ENCODE measurements at places on chromosomes 2 and 18. TPM values are rescaled to one million over a fixed set of nuclear protein-coding genes. Genes with fewer than 3 reads are reported as not detected.

- DNase-seq = no peak
Measured at GRCh38 chr18:56240405-56240804, 398.0 kb downstream of the TXNL1 start.

DNA sequence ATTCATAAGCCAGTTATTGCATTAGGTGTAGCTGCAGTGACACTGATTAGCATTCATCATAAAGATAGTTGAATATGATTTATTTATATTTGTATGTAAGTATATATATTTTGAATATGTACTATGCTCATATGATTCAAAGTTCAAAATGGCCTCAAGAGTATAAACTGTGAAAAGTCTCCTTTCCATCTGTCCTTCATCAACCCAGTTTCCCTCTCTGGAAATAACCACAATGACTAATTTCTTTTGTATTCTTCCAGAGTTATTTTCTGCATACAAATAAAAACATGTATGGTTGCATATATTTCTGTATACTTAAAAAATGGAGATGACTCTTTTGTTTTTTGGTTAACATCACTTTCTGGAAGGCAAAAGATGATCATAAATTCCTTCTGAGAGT, 95.2 kb downstream of the CAMKMT start:
- DNase-seq = no peak

- DNase-seq = no peak
Measured at GRCh38 chr2:178111743-178112142, 494 bp upstream of the RBM45 start.

DNA sequence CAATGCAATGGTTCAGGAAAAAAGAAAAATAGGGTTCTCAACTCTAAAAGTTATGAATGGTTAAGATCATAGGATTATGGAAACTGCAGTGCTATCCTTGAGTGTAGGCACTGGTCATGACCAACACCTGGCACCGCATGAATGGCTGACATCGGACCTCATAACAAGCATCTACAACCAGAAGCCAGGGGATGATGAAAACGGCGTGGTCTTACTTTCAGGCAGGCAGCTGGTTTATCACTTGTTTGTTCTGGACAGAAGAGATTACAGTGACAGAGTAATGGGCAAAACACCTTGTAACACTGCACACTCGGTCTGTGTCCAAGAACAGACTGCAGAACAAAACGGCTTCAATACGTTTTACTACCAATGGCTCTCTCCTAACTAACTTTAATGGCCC, 132.8 kb downstream of the STK39 start:
- DNase-seq = no peak

DNA sequence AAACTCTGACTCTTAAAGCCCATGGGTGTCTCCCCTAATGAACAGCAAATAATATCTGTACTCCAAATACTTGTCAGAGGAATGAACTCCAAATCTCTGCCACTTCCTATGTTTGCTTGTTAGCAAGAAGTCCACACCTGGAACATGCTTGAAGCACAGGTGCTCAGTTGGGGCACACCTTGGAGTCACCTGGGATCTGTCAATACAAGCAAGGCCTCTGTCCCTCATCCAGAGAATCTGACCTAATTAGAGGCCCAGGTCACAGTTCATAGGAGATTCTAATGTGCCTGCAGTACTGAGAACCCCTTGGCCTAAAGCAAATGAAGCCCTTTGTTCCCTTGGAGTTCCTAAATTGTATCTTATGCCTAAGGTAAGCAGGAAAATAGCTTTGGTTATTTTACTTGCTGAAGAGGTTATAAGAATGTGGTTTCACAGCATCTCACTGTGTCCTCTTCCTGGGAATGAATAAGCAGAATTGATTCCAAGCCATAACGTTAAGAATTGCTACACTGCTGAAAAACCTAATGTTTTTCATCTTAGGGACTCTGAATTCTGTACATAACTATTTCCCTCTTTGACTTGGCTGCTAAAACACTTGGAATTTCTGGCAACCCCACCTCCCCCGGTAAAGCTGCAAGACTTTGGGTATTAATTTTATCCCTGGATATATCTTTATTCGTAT, 113.4 kb downstream of the PIEZO2 start:
- DNase-seq = no peak

DNA sequence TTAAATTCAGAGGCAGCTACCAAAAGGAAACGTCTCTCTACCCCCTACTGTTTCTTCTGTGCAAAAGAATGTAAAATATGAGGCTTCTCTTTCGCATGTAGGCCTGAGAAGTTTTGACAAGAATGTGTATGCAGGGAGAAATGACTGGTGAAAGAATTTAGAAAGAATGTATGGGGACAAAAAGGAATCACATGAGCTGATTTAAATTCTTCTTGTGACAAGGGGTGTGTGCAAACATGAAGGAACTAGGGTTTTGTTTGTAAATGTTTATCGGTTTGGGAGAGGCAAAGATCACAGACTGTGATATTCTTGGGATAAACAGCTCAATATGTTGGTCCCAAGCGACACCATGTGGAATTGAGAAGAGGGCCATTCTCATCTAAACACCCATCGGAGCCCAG, 345.2 kb upstream of the VRK2 start:
- no peak for DNase-seq

DNA sequence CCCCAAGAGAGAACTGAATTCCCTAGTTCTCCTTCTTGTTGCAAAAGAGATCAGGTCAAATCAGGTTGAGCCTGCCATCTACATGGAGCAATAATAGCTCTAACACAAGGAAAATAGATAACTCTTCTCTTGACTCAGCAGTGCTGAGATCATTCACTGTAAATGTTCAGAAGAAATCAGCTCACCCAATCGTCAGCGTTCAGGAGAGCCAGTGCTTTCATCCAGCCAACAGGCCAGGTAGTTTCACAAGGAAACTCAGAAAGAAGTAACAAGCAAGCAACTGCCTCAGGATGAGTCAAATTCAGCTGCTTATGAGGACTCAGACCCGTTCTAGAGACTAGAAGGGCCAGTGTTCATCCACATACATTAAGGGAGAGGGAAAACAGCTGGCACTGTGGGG, 5.9 kb downstream of the LMAN2L start:
- no peak for DNase-seq

The TEX44 gene
- polyA plus RNA-seq = not detected

The NLRC4 gene
- polyA plus RNA-seq = 0.86 TPM

The CNGA3 gene
- polyA plus RNA-seq = 0.06 TPM

GRCh38 chr18:58117786-58118403, 73.9 kb downstream of the NEDD4L start:
- DNase-seq = no peak

GRCh38 chr2:173291412-173291811, 63.3 kb upstream of the CDCA7 start:
- no peak for DNase-seq

DNA sequence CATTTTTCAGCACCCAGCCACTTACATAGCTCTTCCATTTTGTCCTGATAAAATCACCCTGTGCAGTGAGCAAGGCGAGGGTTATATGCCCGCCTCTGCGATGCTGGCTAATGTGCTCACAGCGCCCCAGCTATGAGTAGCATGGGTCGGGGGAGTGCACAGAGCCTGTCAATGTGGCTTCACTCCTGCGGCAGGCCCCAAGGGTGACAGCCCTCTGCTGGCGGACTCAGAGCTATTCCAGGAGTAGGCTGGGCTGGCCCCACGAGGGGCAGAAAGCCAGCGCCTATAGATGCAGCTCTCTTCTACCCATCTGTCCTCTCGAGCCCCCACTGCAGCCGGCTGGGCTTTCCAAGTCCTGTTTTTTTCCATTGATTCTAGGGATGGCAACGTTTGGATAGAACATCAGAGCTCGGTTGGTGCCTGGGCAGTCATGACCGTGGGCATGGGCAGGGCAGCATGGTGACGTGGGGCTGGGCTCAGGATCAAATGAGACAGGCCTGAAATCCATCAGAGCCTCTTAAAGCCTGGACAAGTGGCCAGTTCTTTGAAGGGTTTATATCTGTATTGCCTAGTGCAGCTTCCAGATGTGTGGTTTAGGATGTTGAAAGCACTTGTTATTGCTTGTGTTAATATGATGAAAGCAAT, 134.7 kb downstream of the MCFD2 start:
- DNase-seq = no peak

GRCh38 chr2:241947876-241948275, 78.3 kb downstream of the RTP5 start:
- DNase-seq = no peak

The COLEC12 gene
- 35.2 TPM for polyA plus RNA-seq

GRCh38 chr2:174719016-174719415, 45.3 kb downstream of the CHRNA1 start:
- DNase-seq = no peak

DNA sequence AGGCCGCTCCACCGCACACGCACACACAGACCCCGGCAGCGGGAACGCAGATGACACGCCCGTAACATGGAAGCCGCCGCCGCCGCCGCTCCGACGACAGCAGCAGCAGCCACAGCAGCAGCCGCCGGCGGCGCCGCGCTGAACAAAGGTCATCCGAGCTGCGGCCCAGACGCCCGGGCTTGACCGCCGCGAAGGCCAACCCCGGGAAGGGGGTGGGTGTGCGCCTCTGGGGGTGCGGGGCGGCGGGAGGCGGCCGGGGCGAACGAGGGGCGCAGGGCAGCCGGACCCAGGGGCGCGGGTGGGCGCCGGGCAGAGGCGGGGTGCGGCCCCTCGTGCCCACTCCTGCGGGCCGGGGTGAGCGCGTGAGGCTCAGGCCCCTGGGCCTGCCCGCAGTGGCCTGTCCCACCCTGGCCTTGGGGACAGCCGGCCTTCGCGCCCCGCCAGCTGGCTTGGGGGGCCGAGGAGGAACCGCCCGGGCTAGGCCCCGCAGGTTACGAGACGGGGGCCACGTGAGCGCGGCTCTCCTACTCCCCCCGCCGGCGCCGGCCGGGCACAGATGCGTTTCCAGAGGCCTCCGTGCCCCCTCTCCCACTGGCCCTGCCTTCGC, 1.0 kb upstream of the ZNF532 start:
- no peak for DNase-seq

- no peak for DNase-seq
Measured at GRCh38 chr18:22165049-22165602, 4.3 kb upstream of the GATA6 start.

The SULT1C4 gene
- polyA plus RNA-seq = 58.4 TPM

- DNase-seq = no peak
Measured at GRCh38 chr2:23756593-23757292, 170.2 kb downstream of the ATAD2B start.

The CACNB4 gene
- polyA plus RNA-seq = 14.2 TPM

- no peak for DNase-seq
Measured at GRCh38 chr2:215358891-215359575, 47.2 kb downstream of the ATIC start.

GRCh38 chr18:9849407-9850283, 36.1 kb upstream of the TXNDC2 start:
- no peak for DNase-seq

DNA sequence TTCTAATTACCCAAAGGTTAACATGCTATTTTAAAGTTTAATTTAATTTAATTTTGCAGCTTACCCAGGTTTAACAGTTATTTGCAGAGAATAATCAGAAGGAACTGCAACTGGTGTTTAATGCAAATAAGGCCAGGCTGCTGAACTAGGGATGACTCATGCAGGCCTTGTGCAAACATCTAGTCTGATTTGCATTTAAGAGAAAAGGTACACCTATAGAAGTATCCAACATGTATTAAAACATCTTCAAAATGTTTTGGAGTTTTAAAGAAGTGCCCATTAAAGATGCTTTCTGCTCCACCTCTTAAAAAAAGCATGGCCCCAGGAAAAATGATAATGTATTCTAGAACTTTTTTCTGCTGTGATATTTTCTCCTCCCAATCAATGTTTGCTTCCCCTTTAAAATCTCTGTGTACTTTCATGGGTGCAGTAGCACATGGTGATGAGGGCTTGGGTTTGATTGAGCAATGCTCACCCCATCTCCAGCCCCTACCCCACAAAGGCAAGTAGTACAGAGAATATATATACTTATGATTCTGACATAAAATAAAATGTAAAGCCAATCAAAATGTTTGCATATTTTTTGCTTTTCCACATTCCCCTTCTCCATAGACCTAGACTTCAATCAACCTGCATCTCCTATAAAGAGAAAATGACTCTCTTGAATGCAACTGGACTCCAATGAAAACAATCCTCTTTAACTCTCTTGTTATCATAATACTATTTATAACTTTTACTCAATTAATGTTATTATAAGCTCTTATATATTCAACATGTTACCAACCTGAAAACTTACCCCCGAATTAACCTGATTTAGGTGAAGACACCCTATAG, 54.1 kb downstream of the ATP8B1 start:
- no peak for DNase-seq

GRCh38 chr2:69185807-69186206, 172.8 kb downstream of the ANTXR1 start:
- DNase-seq = no peak

DNA sequence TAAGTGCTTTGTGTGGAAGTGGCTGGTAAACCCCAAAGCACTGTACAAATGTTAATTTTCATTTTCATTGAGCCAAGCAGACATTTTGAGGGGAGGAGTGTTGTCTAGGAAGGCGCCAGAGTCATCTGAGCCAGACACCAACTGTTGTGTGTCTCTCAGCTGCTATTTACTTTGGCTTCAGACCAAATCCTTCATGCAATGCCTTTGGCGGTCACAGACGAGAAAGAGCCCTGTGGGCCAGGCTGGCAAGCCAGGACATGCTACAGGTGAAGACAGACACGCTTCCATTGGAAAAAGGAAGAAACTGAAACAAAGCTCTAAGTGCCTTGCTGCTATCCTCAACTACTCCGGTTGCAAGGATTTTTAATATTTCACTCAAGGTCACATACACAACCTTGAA, 115.4 kb upstream of the CDC42EP3 start:
- DNase-seq = no peak

The SOCS6 gene
- 28.9 TPM for polyA plus RNA-seq

GRCh38 chr2:102145934-102146333, 3.4 kb downstream of the IL1R1 start:
- DNase-seq = no peak

DNA sequence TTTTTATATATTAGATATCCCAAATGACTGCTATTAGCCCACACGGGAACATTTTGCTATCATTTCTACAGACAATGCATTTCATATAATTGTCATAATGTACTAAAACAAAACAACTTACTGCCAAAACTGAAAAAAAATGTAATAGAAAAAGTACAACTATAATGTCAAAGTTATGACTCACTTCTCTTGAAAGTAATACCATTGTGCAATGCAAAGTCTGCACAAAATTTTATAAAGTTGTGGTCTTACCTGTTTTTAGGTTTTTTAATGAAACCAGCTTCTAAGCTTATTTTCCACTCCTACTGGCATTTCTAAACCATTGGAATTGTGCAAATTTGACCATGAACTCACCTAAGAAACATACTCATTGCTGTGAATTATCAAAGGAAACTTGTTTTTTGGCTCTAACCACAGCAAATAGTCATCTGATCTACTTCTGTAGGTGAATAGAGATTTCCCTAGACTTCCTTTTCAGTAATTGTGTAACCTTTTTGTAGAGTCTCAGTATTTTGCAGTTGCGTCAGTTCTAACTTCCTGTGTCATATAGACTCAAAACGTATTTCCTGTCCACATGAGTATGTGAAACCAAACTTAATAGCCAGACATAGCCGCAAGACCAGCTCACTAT, 31.9 kb upstream of the TFPI start:
- DNase-seq = no peak

- no peak for DNase-seq
Measured at GRCh38 chr2:32418778-32419177, 62.0 kb downstream of the BIRC6 start.

- no peak for DNase-seq
Measured at GRCh38 chr2:143503280-143503679, 374.1 kb downstream of the ARHGAP15 start.

All from left renal cortex interstitium (tissue), 4 donors.